ENCODE measurements at places on chromosomes 12 and 14. TPM values are rescaled to one million over a fixed set of nuclear protein-coding genes. Genes with fewer than 3 reads are reported as not detected.

DNA sequence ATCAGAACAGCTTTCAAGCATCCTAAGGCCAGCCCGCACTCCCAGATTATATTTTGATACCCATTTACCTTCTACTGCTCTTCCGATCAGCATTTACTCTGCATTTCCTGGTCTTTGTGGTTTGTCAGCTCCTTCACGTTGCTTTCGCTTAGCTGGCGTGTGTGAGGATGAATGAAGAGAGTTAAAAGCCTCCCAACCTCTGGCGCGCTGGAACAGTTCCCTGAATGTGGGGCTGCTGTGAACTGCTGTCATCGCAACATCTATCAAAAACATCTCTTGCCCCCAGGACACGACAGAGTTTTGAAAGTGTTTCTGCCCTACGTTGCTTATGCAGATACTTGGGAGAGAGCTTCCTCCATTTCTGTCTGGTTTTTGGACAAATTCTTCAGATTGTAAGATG, 129.2 kb downstream of the KCNA5 start:
- no peak for DNase-seq
- H3K27me3 ChIP-seq = no peaks in the 10 kb centered on the region
- peaks cover 5% of the 10 kb centered on the region for H3K4me1 ChIP-seq
- no peaks in the 10 kb centered on the region for H3K36me3 ChIP-seq
- H3K27ac ChIP-seq = no peak overlapping the region

- DNase-seq = no peak
- H3K27me3 ChIP-seq = no peaks in the 10 kb centered on the region
- peaks cover 18% of the 10 kb centered on the region for H3K4me1 ChIP-seq
- H3K4me3 ChIP-seq = no peak overlapping the region
These were observed 15.9 kb downstream of the TAOK3 start for GRCh38 chr12:118356809-118357256.

DNA sequence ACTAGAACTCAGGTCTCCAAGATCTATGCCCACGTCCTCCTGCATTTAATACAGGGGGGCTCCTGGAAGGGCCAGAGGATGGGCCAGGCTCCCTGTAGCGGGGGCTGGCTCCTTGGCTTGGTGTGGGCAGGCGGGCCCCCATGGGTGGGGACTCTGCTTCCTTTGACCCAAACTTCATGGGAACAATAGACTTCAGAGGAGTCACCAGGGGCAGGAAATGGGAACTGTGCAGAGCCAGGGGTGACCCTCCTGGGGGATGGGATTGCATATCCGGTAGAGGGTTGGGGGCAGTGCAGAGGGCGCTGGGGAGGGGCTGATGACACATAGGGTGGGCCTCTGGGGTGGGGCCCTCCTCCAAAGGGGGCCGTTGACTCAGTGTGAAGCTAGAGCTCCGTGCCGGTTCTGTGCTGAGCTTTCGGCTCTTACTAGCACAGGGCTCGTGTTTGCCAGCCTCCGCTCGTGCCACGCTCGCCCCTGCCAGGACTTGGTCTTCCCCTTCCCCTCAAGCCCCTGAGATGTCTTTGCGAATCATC, 4.6 kb downstream of the TEAD4 start:
- peaks cover 32% of the 10 kb centered on the region for H3K27me3 ChIP-seq
- peak overlapping the region; percentile 93 for H3K27ac ChIP-seq
- no peak for DNase-seq
- H3K36me3 ChIP-seq = peaks cover 3% of the 10 kb centered on the region

- no peaks in the 10 kb centered on the region for H3K36me3 ChIP-seq
- DNase-seq = no peak
- no peak overlapping the region for H3K27ac ChIP-seq
- H3K27me3 ChIP-seq = peaks cover 100% of the 10 kb centered on the region
These were observed 8.6 kb upstream of the HOXC11 start for GRCh38 chr12:53964315-53964713.

Gene NTF3
- not detected for total RNA-seq

GRCh38 chr14:92185559-92185958, 63.8 kb downstream of the CPSF2 start:
- no peaks in the 10 kb centered on the region for H3K4me1 ChIP-seq
- no peak overlapping the region for H3K4me3 ChIP-seq
- H3K27me3 ChIP-seq = no peaks in the 10 kb centered on the region
- no peak for DNase-seq
- H3K36me3 ChIP-seq = peaks cover 4% of the 10 kb centered on the region
- H3K27ac ChIP-seq = no peak overlapping the region

DNA sequence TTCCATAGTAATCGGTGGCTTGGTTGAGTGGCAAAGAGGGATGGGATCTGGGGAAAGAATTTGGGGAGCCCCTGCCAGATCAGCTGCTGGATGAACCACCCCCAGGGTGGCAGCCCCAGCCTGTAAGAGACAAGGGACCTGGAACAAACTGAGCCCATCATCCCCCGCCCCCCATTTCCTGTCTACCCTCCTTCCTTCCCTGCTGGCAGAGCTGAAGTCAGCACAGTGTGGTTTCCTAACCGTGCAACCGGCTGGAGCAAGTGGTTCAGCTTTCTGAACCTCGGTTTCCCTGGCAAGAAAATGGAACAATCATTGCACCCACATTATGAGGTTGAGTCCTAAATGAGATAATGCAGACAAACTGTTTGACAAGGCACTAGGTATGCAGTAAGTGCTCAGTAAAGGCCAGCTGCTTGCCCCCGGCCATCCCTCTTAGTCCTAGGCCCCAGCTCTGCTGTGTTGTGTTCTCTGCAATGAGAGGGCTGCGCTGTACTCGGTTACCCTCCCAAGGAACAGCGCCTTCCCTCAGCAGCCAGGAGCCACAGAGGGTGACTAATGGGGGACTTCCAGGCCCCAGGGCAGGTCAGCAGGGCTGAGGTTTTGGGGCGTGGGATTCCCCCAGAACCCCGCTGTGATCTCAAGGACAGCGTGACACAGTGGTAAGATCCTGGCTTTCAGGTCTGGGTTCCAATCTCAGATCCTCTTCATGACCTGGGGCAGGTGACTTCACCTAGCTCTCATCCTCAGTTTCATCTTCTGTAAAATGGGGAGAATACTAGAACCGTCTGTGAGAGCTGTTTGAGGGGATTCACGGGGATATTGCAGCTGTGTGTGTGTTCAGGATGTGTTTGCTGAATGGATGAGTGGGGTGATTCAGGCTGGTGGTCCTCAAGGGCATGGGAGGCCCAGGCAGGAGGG, 16.5 kb downstream of the SELPLG start:
- no peak for DNase-seq
- peaks cover 3% of the 10 kb centered on the region for H3K4me1 ChIP-seq
- H3K36me3 ChIP-seq = no peaks in the 10 kb centered on the region
- no peak overlapping the region for H3K4me3 ChIP-seq
- peak overlapping the region; percentile 89 for H3K27ac ChIP-seq
- H3K27me3 ChIP-seq = peaks cover 4% of the 10 kb centered on the region

DNA sequence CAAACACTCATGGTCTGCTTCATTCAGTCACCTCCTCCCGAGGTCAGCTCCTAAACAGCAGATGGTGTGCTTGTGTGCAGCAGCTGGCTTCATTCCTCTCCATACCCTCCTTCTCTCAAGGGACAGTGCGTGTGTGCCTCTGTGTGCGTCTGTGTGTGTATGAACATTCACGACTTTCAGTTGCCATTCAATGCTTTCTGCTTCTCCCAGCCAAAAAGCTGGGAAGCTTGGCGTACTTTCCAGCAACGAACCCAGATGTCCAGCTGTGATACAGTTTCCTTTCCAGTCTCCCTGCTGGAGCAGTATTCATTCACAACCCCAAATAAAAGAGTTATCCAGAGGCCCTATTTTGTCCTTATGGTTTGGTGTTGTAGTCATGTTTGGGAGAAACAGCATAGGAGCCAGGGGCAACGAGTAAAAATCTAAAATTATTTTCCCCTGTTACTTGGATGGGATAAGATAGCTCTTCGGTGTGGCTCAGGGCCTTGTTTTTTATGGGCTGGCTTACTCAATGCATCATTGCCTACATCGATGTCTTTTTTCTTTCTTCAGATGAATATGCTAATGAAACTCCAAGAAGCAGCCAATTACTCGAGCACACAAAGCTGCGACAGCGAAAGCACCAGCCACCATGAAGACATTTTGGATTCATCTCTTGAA, 379.3 kb downstream of the NAV3 start:
- peaks cover 44% of the 10 kb centered on the region for H3K4me1 ChIP-seq
- H3K27me3 ChIP-seq = no peaks in the 10 kb centered on the region
- DNase-seq = no peak

DNA sequence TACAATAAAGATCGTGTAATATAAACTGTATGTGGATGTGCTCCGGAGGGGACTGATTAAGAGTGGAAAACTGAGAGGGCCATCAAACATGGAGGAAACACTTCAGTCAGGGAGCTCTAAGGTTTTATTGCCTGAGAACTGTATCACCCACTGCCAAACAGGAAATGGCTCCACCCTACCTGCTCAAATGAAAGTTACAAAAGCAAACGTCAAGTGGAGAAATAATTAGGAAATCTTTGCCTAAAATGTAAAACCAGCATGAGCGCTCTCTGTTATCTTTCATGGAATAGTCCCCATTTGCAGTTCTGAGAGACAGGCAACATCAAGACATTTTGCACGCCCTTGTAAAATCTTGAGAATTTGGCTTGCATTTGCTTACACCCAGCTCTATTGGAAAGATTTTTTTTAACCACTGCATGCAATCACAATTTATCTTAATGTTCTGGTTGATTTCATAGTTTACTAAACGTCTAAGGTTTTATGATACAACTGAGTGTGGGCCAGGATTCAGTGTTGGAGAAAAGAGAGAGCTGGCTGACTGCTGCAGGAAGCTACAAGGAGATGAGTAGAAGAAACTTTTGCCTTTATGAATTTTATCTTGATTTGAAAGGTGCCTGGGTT, 344.0 kb upstream of the PRICKLE1 start:
- H3K27me3 ChIP-seq = no peaks in the 10 kb centered on the region
- H3K36me3 ChIP-seq = no peaks in the 10 kb centered on the region
- no peaks in the 10 kb centered on the region for H3K4me1 ChIP-seq
- no peak overlapping the region for H3K27ac ChIP-seq
- no peak for DNase-seq

DNA sequence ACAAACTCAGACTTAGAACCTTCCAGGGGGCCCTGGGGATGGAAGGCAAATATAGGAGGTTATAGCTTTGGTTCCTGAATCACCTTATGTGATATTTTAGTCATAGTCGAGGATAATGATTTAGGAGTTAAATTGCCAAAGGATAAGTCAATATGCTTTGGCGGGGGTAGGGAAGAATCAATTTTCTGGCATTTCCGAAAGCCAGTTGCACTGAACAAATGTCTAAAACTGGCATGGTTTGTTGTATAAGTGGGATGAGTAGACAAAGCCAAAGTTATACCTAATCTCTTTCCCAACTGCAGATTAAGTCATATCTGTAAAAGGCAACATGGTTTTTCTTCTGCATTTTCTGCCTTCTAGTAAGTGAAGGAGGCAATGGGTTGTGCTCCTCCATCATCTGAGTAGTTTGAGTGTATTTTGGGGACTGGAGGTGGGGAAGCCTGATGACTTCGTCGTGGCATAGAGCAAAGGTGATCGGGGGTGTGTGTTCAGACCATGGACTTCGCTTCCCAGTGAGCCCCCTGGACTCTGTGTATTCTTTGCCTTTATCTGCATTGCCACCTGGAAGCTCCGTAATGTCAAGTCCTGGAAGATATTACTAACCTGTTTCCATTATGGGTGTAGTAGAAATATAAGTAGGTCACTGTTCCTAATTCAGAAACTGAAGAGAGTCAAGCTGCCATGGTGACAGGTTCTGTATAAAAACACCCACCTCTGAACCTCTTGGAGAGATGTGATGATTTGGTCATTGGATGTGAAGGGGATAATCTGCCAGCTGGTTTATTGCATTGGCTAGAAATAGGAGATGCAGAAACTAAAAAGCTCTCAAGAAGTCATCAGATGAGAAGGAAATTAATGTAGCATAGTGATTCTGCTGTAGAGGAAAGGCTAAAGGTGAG, 24.5 kb downstream of the PPFIBP1 start:
- peaks cover 45% of the 10 kb centered on the region for H3K4me1 ChIP-seq
- peaks cover 8% of the 10 kb centered on the region for H3K36me3 ChIP-seq
- no peak overlapping the region for H3K4me3 ChIP-seq
- DNase-seq = no peak

DNA sequence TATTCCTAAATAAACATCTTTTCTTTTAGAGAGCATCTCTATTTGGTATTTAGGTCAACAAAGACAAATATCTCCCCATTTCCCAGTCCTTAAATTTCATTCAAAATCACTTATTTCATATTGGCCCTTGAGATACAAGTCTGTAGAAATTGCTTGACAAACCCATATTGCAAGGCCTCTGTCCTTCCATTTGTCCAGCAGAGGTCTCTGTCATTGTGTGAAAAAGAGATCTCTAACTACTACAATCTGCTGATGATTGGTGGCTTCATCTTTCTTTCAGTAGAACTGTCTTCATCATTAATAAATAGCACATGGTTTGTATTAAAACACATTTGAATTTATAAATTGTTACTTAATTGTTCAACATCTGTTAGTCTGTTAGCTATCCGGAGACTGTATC, 252.6 kb downstream of the ACSS3 start:
- H3K27me3 ChIP-seq = no peaks in the 10 kb centered on the region
- H3K4me1 ChIP-seq = no peaks in the 10 kb centered on the region
- no peak overlapping the region for H3K4me3 ChIP-seq
- no peak overlapping the region for H3K27ac ChIP-seq
- H3K36me3 ChIP-seq = no peaks in the 10 kb centered on the region

DNA sequence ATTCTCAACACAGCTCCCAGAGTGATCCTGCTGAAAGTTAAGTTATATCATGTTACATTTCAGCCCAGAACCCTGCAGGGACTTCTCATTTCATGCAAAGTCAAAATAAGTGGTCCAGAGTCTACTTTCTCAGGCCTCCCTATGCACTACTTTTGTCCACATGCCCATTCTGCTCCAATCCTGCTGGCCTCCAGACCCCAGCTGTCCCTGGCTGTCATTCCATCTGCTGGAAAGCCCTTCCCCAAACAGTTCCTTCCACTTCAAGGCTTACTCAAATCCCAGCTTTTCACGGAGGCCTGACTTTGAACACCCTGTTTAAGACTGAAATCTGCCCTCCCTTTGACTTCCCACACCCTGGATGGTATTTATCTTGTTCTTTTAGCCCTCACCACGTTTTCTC, 109.8 kb upstream of the DNM1L start:
- H3K27me3 ChIP-seq = no peaks in the 10 kb centered on the region
- H3K27ac ChIP-seq = peak overlapping the region; percentile 9
- H3K4me1 ChIP-seq = peaks cover 63% of the 10 kb centered on the region
- peaks cover 20% of the 10 kb centered on the region for H3K36me3 ChIP-seq

Gene PIP4K2C
- 17.3 TPM for total RNA-seq

DNA sequence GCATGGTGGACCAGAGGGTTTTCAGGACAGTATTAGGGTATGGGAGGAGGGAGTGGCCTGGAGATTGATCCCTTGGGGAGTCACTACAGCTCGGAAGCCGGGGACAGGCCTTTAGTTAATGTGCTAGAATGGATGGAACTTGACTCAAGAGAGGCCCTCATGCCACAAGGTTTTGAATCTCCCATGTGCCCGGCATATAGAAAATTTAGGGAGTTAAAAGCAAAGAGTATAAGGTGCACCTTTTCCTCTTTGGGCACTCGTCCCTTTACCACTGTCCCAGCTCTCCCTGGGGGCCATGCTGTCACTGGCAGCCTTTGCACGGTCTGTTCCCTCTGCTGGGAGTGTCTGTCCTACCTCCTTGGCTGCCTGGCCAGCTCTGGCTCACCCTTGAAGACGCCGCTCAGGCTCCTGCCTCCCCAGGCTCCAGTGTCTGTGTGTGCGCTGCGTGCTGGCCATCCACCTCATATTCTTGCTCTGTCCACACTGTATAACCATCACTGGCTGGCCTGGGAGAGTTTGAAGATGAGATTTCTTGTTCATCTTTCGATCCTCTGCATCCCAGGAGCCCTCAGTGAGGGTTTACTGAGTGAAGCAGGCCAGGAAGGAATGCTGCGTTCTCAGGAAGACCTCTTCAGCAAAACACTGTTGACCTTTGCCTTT, 161.3 kb downstream of the ZFP36L1 start:
- peak overlapping the region; percentile 31 for H3K4me3 ChIP-seq
- no peaks in the 10 kb centered on the region for H3K27me3 ChIP-seq
- H3K36me3 ChIP-seq = no peaks in the 10 kb centered on the region
- H3K4me1 ChIP-seq = peaks cover 89% of the 10 kb centered on the region
